Tibial artery (tissue), 4 donors: ENCODE measurements at places on chromosomes 16 and 17.

- DNase-seq = no peak
Observed at GRCh38 chr16:7964744-7965143, 625.6 kb downstream of the TMEM114 start.

GRCh38 chr17:36629252-36629847 lies 28.0 kb downstream of the MRM1 start:
- DNase-seq = peak; percentile 79

DNA sequence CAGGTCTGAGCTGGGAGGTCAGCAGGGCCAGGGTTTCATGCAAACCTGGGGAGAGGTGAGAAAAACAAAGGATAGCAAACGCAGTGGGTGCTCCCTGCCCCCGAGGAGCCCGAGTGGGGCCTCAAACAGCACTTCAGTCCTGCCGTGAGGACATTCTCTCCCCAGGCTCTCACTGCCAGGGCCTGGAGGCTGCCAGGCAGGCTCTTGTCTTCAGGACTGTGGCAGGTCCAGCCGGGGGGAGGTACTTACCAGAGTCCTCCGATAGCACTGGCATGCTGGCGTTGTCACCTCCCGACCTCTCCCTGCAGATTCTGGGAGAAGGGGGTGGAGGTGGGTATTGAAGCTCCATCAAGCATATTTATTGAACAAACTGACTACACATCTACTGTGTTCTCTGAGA lies 1.3 kb downstream of the MPP3 start:
- DNase-seq = no peak

- no peak for DNase-seq
Observed at GRCh38 chr17:19570544-19571062, 36.9 kb downstream of the SLC47A1 start.

- no peak for DNase-seq
Observed at GRCh38 chr17:76094046-76094445, 9.5 kb downstream of the EXOC7 start.

- DNase-seq = no peak
Observed at GRCh38 chr17:75295201-75296158, 6.2 kb upstream of the SLC25A19 start.

- peak; percentile 68 for DNase-seq
Observed at GRCh38 chr17:39547713-39548478, 59.8 kb downstream of the NEUROD2 start.

GRCh38 chr17:59716427-59716826 lies 9.0 kb downstream of the VMP1 start:
- no peak for DNase-seq

DNA sequence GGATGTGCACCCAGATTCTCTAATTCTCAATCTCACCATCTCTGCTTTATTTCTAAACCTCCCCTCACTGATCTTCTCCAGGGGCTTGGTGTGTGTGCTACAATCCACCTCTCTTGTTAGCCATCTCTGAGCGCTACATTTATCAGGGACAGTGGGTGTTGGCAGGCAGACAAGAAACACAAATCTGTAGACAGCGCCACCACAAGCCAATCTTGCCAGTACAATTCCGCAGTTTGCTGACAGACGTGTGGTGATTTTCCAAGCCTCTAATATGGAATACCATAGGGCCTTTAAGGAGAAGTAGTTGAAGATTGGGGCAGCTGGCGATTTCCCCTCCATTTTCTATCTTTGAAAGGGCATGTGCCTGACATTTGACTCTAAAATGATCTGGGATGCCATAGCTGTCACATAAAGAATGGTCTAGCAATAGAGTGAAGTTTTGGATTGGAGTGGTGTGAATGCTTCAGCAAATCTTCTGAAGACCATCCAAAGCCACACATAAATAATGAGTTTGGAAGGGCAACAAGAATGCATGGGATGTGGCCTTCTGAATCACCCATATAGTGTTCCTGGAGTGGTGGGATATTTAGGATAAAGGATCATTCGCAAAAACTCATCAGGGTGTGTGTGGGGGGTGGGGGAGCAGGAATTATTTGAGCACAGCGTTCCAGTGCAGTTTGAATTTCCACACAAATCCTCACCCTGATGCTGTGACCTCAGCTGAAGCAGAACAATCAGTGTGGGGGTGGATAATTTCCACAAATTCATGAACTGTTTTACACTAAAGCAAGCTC lies 12.0 kb upstream of the ANKFN1 start:
- no peak for DNase-seq

- no peak for DNase-seq
Observed at GRCh38 chr17:78170692-78171590, 2.6 kb downstream of the SYNGR2 start.

DNA sequence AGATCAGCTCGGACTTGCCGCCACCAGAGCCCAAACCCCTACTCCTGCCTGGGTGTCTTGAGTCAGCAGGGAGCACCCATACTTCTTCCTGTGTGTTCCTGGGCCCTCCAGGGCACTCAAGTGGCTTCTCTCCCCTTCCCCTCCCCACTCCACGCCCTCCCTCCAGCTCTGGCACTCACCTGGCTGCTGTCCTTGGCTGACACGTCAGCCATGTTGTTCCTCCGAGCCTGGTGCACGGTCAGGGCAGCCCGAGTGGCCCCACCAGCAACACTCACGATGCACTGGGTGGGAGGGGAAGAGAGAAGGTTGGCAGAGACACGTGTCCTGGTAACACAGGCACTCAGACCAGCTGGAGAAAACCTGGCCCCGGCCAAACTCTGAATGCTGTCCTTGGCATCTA lies 11.5 kb downstream of the RUSF1 start:
- no peak for DNase-seq

GRCh38 chr17:61461586-61461966 lies 9.4 kb downstream of the TBX4 start:
- DNase-seq = no peak

- DNase-seq = no peak
Observed at GRCh38 chr16:23182679-23183542, at the start of gene SCNN1G. Gene SCNN1G, plus strand, starts transcription at chr16:23182745. Its CDS starts 3,527 bp downstream, at chr16:23186272.

- DNase-seq = no peak
Observed at GRCh38 chr16:65494080-65494479, 372.2 kb upstream of the CDH11 start.

DNA sequence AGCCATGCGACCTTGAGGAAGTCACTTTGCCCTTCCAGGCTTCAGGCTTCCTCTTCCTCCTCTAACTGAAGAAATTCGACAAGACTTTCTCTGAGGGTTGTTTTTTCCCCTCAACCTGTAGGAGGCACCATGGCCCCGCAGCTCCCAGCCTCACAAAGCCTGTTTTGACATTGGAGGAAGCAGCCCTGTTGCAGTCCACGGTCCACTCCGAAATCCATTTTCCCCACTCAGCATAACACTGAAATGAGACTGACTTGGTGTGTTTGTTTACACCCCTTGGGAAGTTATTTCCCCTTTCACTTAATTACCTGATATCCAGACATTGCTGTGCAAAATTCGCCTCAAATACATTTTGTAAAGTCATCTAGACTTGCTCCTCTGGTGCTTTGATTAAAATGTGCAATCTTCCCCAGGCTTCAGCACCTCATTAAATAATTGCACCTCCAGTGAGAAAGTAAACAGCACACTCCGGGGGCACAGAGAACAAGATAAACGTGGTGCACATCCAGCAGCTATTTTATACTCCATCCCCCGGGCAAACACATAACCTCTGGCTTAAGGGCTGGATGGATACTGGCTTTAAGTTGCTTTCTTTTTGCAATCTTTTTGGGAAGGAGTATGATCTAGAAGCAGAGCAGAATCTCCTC lies 41.4 kb upstream of the PIRT start:
- DNase-seq = no peak

- DNase-seq = no peak
Observed at GRCh38 chr17:2304931-2305330, 1.2 kb downstream of the SRR start.

DNA sequence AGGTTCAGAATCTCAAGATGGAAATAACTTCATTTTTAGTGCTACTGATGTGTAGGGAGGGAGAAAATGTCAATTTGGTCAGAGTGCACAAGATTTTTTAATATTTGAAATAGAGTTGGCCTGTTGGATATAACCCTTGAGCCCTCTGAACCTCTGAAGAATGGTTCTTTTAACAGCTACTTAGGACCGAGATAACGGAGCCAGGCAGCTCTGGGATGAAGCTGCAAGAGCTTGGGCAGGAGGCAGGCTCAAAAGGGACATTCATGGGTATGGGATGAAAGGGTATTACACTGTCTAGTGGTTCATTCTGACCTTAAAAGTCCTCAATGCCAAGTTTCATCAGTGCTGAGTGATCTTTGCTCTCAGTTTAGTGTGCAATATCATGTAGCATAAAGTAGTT lies 111.4 kb upstream of the CPHXL start:
- no peak for DNase-seq

GRCh38 chr17:73347351-73347750 lies 35.5 kb upstream of the CDC42EP4 start:
- no peak for DNase-seq

DNA sequence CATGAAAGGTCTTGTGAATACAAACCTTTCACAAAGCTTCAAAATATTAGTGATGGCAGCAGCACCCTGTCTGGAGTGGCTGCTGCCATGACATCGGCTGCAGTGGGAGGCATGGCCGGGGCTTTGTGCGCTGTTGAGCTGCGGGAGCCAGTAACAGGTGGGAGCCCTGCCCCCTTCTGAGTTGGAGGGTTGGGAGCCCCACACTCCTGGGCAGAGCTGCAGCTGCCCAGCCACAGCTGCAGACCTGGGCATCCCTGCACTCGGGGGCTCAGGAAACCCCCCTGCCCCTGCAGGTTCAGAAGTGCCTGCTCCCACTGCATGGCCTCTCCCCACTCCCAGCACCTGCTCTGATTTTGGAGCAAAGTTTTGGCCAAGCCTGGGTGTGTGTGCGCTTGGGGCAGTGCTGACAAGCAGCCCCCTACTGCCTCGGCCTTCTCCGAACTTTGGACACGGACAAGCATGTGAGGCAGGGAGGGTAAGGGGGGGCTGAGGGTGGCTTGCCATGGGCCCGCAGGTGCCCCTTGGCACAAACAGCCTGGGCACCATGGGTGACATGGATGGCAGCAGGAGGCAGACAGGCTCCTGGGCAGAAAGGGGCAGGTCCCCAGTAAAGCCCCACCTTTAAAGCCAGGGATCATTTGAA lies 42.7 kb downstream of the IST1 start:
- DNase-seq = no peak

- DNase-seq = no peak
Observed at GRCh38 chr16:79247386-79247785, 353.2 kb downstream of the MAF start.

DNA sequence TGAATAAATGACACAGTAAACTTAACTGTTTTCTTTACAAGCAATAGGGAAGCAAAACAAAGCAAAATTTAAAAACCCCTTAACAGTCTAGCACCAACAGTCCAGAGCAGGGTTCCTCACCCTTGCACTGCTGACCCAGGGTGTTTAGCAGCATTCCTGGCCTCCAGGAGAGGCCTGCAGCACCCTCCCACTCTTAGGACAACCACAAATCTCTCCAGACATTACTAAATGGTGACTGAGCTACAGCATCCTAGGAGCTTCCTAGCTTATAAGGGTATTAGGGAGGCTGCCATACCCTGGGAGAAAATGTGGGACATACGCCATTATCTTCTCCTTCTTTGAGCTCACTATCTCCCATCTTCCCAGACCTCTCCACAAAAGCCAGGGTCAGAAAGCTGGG lies 15.9 kb downstream of the POLG2 start:
- no peak for DNase-seq

DNA sequence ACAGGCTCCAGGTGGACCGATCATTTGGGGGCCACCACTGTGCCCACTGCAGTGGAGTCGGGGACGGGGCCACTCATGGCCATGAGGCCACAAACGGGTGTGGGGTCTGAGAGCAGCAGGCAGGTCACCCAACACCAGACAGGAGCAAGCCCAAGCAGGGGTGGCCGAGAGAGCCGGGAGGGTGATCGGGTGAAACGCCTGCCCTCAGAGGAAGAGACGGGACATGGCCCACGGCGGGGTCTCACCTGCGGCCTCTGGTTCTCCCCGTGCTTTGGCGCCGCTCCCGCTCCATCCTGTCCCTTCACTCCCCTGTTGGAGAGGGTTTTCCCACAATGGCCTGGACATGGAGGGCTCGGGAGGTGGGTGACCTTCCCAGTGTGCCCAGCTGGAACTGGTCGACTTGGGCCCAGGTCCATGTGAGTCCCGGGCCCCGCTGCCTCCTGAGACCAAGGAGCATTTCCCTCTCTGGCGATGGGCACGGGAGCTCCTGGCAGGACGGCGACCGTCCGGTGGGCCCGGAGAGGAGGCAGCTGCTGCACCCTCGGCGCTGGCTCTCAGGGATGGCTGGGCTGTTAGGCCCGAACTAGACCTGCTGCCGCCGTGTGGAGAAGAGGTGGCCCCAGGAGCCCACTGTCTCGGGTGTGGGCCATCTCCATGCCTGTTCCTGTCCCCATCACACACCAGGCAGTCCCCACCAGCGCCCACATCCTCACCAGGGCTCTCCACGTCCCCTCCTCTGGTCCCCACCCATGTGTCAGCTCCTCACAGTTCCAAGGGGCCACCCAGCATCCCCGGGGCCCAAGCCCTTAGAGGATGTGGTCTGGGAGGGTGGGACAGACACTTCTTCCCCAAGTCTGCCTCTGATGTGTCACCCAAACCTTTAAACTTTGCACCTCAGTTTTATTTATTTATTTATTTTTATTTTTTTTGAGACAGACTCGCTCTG lies 13.4 kb upstream of the BAHCC1 start:
- DNase-seq = no peak

DNA sequence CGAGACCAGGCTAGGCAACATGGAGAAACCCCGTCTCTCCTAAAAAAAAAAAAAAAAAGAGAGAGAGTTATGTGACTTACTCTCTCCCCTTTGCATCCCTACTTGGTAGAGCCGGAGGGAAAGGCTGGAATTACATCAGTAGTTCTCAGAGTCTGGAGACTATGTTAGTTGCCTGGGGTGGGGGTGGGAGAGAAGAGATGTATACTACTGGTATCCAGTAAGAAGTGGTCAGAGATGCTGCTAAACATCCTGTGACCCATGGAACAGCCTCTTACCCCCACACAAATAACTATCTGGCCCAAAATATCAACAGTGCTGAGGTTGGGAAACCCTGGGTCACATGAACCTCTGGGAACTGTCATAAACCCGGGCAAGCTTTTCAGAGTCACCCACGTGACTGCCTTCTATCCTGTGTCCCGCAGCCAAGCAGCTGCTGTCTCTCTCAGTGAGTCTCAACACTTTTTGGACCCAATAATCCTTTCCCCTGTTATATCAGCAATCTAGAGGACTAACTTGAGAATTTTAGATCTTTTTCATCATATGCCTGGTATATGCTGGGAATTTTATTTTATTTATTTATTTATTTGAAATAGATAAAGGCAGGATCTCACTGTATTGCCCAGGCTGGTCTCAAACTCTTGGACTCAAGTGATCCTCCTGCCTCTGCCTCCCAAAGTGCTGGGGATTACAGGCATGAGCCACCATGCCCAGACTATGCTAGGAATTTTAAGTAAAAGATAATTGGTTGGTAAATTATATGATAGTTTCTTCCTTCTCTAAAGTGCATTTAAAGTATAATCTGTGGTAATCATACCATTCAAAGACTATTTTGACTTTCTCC lies 8.7 kb downstream of the EIF1 start:
- DNase-seq = peak; percentile 91

- DNase-seq = no peak
Observed at GRCh38 chr16:11507991-11508390, 78.7 kb downstream of the LITAF start.
